Amniotic stem cell (primary cell): ENCODE measurements at places on chromosomes 12 and 14.
A peak's percentile ranks its signal among the peaks of the same experiment; 100 is the strongest.

DNA sequence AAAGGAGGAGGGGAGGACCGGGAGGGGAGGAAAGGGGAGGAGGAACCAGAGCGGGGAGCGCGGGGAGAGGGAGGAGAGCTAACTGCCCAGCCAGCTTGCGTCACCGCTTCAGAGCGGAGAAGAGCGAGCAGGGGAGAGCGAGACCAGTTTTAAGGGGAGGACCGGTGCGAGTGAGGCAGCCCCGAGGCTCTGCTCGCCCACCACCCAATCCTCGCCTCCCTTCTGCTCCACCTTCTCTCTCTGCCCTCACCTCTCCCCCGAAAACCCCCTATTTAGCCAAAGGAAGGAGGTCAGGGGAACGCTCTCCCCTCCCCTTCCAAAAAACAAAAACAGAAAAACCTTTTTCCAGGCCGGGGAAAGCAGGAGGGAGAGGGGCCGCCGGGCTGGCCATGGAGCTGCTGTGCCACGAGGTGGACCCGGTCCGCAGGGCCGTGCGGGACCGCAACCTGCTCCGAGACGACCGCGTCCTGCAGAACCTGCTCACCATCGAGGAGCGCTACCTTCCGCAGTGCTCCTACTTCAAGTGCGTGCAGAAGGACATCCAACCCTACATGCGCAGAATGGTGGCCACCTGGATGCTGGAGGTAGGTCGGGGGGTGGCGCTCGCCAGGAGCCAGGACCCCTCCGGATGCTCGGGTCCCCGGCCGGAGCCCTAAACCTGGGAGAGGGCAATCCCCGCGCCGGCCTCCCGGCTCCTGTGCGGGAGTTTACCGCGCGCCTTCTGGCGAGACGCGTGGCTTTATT lies at the start of gene CCND2:
Gene CCND2 (plus strand): TSS at position 111 of the 744 bp plus-strand sequence. CDS start 279 bp downstream, at position 390.
- DNase-seq: no peak

GRCh38 chr12:3892631-3893030 lies 19.4 kb upstream of the PARP11 start:
- no peak for DNase-seq

DNA sequence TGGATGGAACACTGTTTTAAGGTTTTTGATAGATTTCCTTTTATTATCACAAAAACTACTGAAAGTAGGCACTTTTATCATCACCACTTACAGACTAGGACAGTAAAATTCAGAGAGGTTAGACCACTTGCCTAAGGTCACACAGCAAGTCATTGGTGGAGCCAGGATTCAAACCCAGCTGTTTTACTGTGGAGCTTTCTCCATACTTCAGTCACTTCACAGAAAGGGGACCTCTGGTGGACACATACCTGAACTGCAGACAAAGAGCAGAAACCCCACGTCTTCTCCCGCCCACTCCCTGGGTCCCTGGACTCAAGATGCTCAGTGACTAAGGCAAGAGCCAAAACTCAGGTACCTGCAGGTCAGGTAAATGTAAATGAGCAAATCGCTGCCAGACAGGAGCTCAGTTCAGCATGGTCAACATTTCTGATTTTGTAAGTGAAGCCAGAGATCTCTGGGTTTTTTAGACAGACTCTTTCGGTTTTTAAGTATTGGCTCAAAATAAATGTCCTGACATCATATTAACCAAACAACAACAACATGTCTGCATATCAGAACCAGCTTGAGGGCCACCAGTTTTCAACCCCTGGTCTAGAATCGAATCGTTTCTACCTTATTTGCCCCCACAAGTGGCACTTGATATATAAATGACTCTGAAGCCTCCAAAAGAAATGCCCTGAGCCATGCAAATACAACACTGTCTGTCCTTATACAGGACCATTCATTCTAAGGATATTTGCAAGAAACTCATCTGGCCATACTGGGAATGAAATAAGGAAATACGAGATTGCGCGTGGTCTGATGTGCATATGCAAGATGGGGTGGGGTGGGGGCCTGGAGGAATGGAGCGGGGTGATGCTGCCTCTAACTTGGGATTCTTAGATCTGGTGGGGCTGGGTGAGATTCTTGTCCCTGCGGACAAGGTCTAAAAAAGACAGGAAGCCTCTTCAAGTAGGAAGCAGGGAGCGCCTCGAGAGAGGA lies 110.9 kb downstream of the KSR2 start:
- DNase-seq: no peak

DNA sequence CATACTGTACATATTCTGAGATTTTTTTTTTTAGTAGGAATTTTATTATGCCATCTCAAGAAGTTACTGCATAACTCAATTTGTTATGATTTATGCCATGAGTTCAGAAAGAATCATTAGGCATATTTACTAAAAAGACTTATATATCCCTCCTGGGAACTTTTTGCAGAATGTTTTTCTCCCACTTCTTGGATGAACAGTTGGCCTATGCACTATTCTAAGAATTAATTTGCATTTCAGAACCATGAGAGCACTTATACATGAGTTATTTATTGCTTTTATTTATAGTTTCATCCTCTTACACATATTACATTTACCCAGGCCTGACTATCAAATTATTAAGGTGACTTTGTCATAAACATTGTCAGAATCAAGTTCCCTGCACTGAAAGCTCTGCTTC lies 6.3 kb upstream of the LRIG3 start:
- no peak for DNase-seq

DNA sequence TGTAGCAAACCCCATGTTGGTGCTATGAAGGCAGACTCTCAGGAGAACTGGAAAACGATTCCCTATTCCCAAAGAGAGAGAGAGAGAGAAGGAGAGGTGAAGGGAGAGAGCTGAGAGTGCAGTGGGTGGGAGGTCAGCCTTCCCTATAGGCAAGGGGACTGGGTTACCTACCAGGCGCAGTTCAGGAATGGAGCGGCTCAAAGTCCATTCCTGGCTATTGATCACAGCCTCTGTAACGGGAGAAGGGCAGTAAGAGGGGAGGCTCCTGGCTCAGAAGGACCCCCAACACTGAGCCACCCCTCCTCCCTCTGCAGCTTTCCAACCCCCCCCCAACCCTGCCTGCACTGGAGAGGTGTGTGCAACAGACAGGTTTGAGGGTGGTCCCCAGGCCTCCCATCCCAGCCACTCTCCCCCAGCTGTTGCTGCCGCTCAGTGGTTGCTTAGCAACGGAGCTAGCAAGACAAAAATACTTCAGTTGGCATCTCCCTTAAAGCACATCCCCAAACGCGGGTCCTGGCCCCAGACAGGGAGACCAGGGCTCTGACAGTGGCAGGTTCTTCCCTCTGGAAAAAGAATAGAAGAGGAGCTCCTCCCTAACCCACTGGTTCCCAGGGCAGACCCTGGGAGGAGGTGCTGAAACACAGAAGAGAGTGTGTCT lies 3.2 kb downstream of the AGAP2 start:
- DNase-seq: no peak

DNA sequence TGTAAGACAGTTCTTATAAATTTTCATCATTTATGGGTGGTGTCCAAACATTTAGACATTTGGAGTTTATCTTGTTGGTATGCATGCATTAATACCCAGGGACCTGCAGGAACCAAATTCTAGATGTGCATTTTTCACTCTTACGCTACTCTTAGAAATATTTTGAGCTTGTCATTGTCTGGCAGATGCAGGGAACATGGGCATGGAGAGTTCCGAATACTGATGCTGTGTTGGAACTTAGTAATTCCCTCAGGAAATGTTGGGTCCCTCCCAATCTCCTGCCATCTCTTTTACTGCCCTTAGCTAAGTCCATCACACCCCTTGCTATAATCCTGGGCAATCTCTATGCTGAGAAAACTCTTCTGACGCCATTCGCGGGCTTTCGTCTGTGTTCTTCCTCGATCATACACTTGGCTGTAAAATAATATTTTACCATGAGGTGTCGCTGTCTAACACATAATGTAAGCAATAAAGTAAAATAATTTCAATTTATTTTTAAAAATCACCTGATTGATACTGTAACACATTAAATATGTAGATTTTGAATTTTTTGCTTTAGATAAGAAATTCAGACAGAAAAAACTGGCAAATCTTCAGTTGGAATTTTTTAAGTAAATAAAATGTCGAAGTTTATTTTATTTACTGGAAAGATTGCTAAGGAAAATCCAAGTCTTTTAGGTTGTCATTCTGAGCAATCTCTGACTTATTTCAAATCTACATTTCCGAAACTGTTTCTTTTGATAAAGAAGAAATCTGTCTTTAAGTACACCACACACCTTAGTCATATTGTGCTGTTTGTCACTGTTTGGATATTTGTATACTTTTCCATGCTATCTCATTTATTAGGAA lies 304.1 kb upstream of the SSTR1 start:
- DNase-seq: peak; percentile 9

DNA sequence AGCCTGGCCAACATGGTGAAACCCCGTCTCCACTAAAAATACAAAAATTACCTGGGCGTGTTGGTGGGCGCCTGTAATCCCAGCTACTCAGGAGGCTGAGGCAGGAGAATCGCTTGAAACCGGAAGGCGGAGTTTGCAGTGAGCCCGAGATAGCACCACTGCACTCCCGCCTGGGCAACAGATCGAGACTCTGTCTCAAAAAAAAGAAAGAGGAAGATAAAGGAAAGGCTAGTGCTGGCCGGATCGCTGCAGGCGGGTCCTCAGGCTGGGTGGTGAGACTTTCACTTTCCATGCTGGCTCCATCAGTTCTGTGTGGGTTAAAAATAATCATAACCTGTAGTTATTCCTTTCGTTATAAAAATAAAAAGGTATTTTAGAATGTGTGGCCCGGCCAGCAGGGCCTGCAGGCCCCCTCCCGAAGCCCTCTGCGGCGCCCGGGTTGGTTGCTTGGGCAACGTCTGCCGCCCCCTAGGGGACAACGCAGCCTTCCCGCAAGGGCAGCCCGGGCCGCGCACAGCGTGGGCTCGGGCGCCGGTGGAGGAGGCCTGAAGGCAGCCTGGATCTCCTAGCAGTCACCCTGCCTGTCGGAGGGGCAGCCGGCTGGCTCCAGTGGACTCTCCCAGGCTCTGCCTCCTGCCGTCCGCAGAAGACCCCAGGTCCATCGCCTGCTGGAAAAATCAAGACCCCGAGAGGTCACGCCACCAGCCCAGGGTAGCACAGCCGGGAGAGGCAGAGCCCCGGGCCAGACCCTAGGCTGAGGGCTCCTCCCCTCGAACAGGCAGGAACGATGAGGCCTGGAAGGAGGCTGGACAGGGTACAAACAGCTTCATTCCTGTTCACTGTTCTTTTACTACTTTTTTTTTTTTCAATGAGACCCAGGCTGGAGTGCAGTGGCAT lies 5.0 kb upstream of the SLC25A47 start:
- DNase-seq: no peak

GRCh38 chr14:69860221-69860620 lies 19.0 kb upstream of the SMOC1 start:
- DNase-seq: no peak

DNA sequence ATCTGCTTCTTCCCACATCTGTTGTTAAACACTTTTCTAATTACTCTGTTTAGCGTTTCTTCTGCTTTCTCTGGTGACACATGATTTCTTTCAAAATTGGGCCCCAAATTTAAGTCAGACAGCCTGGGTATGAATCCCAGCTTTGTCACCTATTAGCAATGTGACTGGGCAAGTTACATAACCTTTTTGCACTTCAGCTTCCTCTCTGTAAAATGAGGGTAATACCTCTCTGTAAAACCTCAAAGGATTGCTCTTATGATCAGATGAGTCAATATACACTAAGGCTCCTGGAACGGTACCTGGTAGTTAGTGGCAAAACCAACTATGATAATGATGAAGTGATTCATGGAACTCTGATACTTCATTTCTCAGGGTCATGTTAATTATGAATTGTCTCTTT lies 33.0 kb downstream of the E2F7 start:
- DNase-seq: no peak

DNA sequence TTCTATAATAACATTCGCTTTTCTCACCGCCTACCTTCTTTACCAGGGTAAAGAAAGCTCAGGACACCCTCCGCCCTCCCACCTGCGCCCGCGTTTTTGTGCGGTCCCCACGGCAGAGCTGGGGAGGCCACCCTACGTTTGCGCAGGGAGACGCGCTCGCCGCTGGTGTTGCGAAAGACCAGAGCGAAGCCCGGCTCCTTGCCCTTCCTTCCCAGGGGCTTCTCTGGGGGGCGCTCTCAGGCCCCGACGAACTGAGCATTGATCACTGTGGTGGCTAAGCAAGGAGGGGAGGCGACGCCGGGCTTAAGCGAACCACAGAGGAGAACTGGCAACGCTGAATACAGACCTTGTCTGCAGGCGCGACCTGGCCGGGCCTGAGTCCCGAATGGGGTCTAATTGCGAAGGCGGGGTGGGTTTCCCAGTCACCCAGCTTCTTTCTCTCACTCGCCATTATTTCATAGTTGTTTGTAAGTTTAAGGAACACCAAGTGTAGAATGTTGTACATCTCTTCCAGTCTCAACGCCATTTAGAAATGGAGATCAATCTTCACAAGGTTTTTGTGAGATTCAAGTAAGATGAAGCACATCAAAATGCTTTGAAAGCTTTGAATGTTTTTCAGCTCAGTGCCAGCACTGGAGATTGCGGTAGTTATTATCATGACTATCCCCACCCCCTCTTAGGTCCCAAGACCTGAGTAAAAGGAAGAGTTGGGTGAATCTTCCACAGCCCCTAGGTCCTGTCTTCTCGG lies 1.7 kb upstream of the NKX2-1 start:
- no peak for DNase-seq

DNA sequence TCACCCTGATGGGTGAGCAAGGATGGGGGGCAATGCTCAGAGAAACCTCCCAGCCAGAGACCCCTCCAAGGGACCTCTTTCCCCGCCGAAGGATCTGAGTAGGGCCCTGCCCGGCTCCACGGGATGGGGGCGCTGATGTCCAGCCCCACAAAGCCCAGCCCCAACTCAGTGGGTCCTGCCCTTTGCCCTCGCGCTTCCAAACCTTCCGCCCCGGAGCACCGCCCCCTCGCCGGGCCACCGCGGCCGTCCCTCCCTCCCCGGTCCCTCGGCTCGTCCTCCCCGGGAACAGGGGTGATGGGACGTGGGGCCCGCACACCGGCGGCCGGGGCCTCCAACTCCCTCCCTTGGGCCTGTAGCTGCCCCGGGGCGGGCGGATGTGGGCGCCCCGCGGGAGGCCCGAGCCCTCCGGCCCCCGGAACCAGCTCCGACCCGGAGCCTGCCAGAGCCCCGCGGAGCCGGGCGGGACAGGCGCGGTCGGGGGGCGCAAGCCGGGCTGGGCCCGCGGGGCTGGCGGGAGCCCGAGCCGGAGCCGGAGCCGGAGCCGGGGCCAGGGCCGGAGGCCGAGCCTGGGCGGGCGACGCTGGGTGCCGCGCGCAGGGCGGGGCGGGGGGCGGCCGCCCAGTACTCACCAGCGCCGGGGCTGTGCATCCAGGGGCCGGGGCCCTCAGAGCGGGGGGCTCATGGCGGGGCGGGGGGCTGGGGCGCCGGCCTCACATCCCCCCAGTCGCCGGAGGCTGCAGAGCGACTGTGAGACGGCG lies 386 bp downstream of the HDAC7 start:
- DNase-seq: no peak

DNA sequence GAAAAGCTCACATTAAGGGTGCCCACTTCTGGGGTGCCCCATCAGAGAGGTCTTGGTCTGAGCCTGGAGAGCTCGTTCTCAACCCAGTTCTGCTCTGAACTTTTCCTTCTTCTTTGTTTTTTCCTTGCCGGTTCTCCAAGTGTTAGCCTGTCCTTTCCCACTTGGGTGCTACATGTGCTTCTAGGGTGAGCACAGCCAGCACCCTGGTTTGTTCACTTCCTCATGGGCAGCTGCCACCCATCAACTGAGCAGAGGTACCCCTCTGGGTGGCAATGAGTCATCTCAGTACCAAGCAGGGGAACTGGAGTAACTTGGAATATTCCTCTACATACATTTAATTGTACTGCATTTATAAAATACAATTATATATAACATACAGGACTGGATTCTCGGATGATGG lies 3.9 kb upstream of the SYNE3 start:
- DNase-seq: no peak

- DNase-seq: no peak
These were observed 38.1 kb downstream of the DUSP6 start for GRCh38 chr12:89314060-89314761.
